ENCODE measurements at places on chromosomes 5 and 9.

DNA sequence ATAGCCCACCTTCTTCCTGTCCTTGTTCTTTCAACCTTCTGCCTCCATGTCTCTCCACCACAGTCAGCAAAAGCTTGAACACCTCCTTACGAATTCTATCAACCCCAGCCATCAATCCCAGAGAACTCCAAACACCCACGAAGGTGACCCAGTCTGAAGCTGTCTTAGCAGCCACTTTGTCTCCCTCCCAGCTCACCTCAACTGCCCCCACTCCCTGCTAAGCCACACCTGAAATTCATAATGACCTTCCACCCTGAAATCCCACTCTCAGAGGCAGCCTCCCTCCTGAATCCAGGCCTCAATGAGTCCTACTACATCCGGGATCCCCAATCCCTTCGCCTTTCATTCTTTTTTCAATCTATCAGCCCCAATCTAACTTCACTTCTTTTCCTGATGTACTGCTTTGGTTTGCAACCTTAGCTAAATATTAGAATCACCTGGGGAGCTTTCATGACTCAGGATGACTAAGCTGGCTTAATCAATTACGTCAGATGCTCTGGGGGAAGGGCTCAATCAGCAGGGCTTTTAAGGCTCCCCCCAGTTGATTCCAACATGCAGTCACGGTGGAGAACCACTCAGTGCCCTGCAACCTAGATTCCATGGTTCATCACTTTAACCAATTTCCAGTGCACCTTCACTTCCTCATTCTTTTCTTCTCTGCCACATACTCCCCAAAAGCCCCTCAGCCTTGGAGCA, 32.2 kb downstream of the BHMT start:
- DNase-seq = no peak

DNA sequence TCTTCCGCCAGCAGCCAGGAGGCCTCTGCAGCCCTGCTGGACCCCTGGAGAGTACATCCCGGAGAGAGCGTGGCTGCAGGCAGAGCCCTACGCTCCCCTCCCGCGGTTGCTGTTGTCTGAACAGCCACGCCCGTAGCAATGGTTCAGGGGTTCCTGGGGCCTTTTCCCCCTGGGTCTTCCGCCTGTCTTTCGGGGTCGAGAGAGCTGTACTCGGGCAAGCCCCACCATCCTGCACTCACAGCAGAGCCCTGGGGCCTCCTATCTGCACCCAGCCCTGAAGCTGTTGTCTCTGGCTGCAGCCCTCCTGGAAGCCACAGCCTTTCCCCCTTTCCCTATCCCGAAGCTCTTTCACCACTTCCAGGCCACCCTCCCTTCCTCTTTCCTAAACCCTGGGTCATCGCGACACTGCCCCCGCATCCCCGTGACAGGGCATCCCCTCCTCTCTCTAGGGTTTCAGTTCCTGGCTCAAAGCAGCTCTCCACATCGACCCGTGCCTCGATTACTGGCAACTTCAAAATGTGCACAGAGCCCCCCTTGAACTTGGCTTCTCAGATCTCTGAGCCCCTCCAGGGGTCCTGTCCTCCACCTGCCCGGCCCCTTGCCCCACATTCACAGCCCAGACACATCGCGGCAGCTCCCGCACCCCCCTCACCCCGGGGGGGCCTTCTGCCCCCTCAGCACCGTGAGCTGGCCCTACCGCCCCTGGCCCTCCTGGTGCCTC, 43.9 kb upstream of the CEP72 start:
- no peak for DNase-seq

- no peak for DNase-seq
Measured at GRCh38 chr9:124270504-124271335, 13.0 kb downstream of the NEK6 start.

DNA sequence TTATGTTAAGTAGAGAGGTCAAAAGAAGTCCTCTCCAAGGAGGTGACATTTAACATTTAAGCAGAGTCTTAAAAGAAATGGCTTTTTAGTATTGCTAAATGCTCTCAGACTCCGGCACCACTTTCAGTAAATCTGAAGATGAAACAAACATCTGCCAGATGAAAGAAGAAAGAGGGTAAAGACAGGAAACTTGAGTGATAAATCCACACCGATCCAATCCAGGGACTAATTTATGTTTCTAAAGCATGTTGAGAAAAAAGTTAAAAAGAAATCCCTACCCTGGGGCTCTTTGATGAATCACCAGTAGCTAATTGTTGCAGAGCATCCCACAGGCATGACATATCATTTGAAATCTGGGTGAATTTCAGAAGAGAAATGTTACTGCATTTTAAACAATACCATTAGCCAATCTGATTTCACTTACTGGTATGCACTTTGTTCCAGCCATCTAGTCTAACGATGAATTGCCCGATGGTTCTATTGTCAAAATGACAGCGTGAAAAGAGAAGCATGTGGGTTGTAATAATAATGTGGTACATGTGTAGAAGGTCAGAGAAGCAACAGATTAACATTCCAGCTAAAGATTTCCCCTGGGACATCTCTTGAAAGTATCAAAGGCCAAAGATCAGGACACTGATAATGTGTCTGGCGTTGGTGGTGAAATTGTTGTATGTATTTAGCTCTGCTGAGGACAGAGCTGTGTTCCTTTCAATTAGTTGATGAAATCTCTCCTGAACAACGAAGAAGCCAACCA, 485.7 kb downstream of the CSNK1G3 start:
- DNase-seq = no peak

GRCh38 chr9:93452710-93453046, 703 bp downstream of the FAM120AOS start:
- no peak for DNase-seq

- no peak for DNase-seq
Measured at GRCh38 chr5:138944527-138945322, 69.6 kb upstream of the LRRTM2 start.

- peak; percentile 72 for DNase-seq
Measured at GRCh38 chr5:83718195-83718825, 2.3 kb downstream of the HAPLN1 start.

- DNase-seq = no peak
Measured at GRCh38 chr5:11075035-11075805, 314.2 kb upstream of the DAP start.

GRCh38 chr9:99373912-99374311, 151.8 kb downstream of the SEC61B start:
- no peak for DNase-seq

DNA sequence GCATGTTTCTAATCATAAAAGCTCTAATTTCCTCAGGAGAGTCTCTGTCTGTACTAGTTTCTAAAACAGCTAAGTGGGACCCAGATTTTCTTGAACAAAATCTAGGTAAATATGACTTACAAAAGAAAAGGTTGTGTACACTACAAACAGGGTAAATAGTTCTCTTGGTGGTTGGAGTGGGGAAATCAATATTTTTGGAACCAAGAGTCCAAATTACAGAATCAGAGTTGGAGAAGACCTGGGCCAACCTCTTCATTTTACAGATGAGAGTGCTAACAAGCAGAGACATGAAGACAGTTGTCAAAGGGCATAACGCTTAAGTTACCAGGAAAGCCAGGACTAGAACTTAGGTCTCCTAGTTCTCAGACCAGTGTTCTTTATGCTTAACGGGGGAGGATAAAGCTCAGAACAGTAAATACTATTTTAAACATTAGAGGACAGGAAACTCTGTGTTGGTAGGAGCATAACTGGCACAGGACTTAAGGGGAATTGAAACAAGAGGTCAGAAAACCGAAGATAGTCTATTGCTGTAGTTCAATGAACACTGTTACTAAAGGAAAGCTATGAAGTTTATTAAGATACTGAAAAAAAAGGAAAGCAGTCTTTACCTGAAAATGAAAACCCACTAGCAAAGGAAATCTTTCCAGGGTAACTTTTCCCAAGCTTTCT, 9.3 kb upstream of the GOLGA1 start:
- DNase-seq = no peak

DNA sequence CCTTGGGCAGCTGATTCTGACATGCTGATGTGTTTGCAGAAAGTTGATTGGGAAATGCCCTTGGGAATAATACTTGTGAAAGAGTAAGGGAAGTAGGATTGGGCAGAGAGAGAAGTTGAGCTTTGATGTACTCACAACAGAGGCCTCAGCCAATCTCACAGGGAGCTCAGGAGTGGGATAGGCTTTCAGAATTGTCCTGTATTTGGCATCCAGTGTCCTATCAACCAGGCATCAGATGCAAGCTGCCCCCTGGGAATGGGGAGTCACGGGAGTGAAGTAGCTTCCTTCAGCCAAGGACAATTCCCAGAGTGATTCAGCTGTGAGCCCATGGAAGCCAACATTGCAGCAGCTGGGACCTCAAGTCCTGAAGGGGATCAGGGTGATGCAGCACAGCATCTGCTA, 39.6 kb downstream of the DMAC1 start:
- no peak for DNase-seq

DNA sequence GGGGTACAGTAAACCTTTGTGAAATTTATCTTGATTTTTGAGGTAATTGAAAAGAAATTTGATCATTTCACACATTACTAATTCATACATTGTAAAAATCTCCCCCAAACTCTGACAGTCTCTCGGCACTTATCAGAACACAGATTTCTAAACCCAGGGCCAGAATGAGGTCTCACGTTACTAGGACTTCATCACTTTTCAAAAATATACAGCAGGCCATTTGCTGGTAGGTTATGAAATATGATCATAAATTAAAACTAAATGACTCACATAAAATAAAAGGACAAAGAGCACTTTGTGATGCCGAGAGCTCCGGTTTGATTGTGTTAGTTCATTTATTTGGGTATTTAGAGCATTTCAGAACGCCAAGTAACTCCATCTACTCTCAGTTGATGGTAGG, 17.0 kb downstream of the MSX2 start:
- DNase-seq = no peak

- DNase-seq = peak; percentile 62
Measured at GRCh38 chr9:113807173-113808061, 68.7 kb upstream of the ZNF618 start.

GRCh38 chr5:60352992-60353599, 346.9 kb downstream of the DEPDC1B start:
- DNase-seq = no peak

GRCh38 chr9:76713381-76713780, 50.9 kb upstream of the PCA3 start:
- no peak for DNase-seq

DNA sequence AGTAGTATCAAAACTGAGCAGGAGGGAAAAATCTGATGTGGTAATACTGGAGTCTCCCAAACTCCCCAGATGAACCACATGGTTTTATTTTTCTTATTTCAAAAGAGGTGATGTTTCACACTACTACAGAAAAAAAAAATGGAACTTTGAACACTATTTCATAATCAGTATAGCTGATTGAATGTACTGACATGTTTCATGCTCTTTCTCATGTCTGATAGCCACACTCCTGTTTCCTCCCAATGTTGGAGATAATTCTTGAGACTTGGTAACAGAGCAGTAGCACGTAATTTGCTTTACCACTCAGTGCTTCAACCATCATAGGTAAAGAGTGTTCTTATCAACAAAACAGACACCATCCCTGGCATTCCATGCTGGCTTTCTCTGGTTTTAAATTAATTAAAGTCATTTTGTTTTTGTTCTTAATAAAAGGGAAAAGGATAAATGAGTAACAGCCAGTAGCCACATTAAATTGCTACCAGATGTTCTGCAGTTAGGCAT, 85.2 kb downstream of the MUSK start:
- no peak for DNase-seq

DNA sequence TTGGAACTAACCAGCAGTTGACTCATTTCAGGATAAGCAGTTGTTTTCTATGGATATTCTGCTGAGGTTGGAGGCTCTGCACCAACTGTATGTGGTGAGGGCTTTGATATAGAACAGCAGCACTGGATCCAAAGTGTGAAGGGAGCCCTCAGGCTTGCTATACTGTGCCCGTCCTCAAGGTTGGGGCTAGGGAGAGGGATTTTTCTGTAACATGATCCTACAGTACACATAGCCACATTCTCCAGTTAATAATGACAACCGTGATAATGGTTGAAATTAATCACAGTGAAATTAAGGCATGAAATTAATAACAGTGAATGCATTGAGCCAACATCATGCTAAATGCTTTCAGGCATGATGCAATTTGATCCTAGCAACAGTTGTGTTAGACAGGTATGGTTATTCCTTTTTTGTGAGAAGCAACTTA, 36.7 kb downstream of the ARHGAP26 start:
- DNase-seq = no peak

DNA sequence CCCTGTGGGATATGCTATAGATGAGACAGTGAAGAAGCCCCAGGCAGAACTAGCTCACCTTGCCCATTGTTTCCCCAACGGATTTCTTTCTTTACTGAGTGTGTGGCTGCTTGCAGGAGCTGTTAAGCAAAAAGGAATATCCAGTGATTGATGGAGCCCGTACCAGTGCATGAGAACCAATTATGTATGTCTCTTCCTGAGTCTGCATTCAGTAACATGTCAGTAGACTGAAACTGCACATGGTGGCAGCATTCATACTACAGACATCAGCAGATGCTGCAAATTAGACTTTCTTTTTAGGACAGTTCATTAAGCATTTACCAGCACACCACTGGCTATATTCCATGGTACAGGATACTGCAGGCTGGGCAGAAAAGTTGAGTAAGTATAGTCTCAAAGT, 90.3 kb upstream of the PLCXD3 start:
- no peak for DNase-seq

- DNase-seq = peak; percentile 3
Measured at GRCh38 chr5:41636605-41637004, 126.2 kb upstream of the PLCXD3 start.

DNA sequence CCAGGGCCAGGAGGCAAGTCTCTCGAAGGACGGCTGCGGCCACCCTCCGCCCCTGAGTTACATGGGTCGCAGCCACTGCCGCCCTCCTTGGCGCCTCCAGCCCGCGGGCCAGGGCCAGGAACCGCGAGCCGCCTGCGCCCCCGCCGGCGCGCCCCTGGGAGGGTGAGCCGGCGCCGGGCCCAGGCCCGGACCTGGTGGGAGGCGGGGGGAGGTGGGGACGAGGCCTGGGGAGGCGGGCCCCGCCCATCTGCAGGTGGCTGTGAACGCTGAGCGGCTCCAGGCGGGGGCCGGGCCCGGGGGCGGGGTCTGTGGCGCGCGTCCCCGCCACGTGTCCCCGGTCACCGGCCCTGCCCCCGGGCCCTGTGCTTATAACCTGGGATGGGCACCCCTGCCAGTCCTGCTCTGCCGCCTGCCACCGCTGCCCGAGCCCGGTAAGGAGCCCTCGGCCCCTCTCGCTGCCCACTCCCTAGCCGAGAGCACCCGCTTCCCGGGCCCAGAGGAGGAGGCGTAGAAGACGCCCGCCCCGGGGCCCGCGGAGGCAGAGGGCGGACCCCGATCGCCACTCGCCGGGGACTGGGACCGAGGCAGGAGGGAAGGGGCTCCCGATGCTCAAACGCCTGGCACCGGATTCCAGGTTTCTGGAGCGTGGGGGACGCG, at the start of gene ASS1:
ASS1 (plus strand) TSS at position 397 of the 657 bp plus-strand sequence. CDS start 7,268 bp downstream, outside the sequence.
- DNase-seq = peak; percentile 68

GRCh38 chr5:26482076-26482809, 556.1 kb downstream of the CDH9 start:
- no peak for DNase-seq

GRCh38 chr5:80346055-80346454, 26.3 kb downstream of the SPZ1 start:
- DNase-seq = peak; percentile 46

DNA sequence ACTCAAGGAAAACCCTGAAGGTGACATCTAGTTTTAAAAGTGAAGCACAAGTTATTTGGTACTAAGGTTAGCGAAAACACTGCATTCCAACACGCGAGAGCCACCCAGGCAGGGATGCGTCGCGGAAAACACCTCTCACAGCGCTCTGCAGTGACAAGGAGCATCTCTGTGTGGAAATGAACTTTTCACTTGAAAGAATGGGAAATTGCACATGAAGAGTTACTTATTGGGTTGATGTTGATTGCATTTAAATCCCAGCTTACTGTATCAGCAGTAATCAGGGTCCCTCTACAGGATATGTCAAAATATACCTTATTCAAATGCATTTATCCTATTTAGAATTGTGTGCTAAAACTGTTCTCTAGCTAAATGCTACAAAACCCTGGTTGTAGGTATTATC, 144.4 kb downstream of the BNC2 start:
- peak; percentile 48 for DNase-seq

All from A549 (cell line).